Stimulated activated CD4-positive, alpha-beta T cell treated with anti-CD3 and anti-CD28 coated beads, Interleukin-1b, Interleukin-23, amount 100 ng/mL, for 24 hours (primary cell): ENCODE measurements at places on chromosomes 12 and 14.

DNA sequence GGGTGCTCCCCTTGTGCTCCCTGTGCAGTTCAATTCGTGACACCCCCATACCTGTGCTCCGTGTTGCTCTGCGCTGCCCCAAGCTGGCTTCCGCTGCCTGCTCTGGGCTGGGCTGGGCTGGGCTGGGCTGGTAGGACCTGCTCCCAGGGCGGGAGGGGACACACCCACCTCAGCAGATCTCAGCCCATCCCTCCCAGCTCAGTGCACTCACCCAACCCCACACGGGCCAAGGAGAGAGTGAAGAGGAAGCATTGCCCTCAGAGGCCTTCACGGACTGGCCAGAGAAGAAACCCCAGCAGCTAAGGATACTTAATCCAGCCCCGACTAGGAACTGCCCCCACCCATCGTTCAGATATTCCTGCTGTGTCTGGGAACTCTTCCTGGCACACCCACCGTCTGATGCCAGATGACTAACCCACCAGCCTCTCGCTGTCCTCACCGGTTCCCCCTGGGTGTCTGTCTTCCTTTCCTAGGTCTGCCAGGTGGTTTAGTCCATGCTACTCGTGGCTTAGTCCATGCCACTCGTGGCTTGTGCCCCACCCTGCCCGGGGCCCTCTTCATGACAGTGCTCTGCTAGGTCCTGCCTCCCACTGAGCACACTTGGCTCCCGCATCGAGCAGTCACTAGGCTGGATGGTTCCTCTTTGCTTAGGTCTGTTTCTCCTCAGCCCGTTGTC is at the start of gene LPAR5:
LPAR5 (minus strand) TSS at position 104 of the 676 bp plus-strand sequence. CDS start 14,711 bp downstream, outside the sequence.
- no peak for DNase-seq

DNA sequence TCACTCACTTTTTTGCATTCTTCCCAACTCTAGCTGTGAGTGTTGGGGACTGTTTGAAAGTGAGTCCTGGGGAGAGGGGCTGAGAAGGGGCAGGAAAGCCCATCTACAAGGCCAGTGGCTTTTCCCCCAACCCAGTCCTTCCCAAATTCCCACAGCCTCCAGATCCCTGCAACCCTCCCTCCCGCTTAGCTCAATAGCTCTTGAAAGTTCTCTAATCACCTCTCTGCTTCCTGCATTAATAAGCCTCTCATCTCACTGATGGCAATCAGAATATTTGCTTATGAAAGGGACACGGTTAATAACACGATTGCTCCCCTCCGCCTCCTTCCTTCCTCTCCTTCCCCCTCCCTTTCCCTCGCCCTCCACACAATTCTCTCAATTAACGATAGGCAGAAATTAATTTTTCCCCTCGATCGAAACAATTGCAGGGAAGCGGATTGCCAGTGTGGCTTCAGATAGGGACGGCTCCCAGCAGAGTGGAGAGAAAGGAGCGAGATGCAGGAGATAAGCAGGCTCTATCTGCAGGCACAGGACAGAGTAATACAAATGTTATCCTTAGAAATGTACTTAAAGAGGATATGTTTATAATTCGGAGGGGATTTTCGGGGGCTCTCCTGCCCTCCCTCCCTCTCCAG is 15.1 kb upstream of the GPATCH2L start:
- no peak for DNase-seq

- DNase-seq = no peak
These were observed 2.8 kb upstream of the MARK3 start for GRCh38 chr14:103382376-103382775.

- no peak for DNase-seq
These were observed 219.6 kb downstream of the PHETA1 start for GRCh38 chr12:111149299-111149698.

DNA sequence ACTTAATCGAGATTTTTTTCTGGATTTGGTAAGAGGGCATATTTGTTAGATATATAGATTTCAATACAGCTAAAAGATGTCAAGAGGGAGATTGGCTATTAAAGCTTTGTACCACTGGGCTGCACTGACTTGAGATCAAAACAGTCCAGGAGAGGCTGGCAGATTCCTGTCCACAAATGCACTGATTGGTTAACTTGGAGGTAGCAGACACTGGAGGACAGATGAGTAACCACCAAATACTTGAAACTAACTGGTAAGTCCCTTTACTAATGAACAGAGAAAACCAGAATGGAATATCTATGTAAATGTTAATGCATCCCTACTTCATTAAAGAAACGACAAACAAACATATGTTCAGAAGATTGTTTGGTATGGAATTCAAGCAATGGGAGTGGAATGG is 416.6 kb downstream of the LRIG3 start:
- DNase-seq = no peak

DNA sequence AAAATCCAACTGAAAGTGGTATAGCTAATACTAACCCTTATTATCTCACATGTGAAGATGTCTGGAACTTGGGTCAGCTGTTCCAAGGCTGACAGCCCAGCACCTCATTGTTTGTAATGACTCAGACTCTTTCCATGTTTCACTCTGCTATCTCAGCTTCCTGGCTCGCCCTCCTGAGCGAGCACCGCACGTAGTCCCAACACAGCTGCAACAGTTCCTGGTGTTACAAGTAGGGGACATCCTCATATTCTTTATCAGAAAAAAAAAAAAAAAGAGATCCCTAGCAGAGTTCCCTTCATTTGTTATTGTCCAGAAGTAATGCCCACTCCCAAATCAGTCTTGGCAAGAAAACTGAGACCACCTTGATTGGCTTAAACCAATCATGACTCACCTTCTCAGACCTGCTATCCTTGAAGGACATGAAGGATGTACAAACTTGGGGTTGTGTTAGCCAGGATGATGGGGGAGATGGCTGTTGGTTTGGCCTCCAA is 92.5 kb downstream of the ADCK1 start:
- DNase-seq = no peak

GRCh38 chr12:102539651-102540553 is 59.5 kb upstream of the IGF1 start:
- DNase-seq = no peak
